ENCODE measurements at places on chromosomes 4 and X.

DNA sequence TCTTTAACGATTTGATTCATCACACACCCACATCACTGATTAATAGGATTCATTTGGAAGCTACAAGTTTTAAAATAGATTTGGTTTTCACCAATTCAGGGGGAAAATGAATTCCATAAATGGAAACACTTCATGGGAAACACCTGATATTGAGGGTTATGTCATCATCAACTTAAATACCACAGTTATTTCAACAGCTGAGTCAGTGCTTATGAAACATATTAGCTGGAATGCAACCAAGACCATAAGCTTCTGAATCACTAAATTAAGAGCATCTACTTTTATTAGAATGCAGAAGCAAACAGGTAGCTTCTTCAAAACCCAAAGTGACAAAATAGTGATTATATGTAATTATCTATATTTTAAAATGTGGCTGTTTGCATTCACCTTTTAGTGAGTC lies 207.8 kb upstream of the DCAF8L1 start:
- no peak overlapping the region for H3K4me3 ChIP-seq
- DNase-seq: no peak
- H3K36me3 ChIP-seq: no peaks in the 10 kb centered on the region
- no peaks in the 10 kb centered on the region for H3K27me3 ChIP-seq
- H3K4me1 ChIP-seq: no peaks in the 10 kb centered on the region
- H3K27ac ChIP-seq: no peak overlapping the region

DNA sequence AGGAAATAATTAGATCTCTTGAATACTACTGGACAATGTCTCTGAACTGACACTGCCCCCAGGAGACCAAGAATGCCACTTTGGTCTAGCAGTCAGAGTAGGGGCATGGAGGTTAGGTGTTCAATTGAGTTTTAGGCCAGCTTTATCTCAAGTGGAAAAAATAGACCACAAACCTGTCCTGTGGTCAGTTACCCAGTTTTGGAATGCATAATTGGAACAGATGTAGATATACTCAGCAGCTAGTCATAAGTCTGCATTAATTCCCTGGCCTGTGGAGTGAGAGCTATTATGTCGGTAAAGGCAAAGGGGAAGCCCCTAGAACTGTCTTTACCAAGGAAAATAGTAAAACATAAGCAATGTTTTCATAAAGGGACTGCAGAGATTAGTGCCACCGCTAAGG lies 587.7 kb downstream of the GLUD2 start:
- no peaks in the 10 kb centered on the region for H3K36me3 ChIP-seq
- DNase-seq: no peak
- H3K4me1 ChIP-seq: no peaks in the 10 kb centered on the region
- no peak overlapping the region for H3K27ac ChIP-seq
- no peaks in the 10 kb centered on the region for H3K27me3 ChIP-seq

DNA sequence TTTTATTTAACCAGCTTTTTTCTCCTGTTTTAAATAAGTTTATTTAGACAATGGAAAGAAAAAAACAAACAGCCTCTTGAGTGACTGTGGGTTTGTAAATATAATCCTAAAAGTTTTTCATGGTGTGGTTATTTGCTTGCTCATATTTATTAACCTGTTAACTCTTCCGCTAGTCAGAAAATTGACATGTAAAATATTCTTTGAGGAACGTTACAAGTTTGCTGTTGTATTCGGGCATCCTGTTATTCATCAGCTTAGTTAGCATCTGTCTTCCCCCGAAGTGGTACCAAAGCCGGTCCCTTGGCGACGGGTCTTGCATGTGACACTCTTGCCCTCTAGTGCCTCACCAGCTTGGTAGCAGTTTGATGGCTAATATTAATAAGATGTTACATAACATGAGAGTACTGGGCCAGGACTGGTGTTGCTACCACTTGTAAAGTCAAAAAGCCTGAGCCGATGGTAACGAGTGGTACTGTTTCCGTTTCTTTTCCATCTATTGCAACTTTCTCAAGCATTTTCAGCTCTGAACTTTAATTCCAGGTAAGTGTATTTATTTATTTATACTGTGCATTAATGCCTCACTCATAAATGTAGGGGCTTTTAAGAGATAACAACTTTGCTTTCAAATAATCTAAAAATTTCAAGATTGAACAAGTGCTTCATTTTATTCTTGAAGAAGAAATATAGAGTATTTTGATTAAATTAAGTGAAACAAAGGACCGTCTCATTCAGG lies at the start of gene NDST3:
NDST3 (plus strand) TSS at position 434 of the 733 bp plus-strand sequence. CDS start 19,425 bp downstream, outside the sequence.
- peak within 1 kb of the TSS; percentile 21 for H3K4me3 ChIP-seq
- peaks cover 2% of the 10 kb centered on the region for H3K4me1 ChIP-seq
- H3K27me3 ChIP-seq: no peaks in the 10 kb centered on the region
- peak; percentile 16 for DNase-seq
- H3K36me3 ChIP-seq: no peaks in the 10 kb centered on the region

GRCh38 chrX:50093625-50094024 lies 107.2 kb downstream of the AKAP4 start:
- H3K27me3 ChIP-seq: no peaks in the 10 kb centered on the region
- H3K27ac ChIP-seq: no peak overlapping the region
- H3K4me1 ChIP-seq: no peaks in the 10 kb centered on the region
- no peak for DNase-seq
- no peaks in the 10 kb centered on the region for H3K36me3 ChIP-seq
- no peak overlapping the region for H3K4me3 ChIP-seq

DNA sequence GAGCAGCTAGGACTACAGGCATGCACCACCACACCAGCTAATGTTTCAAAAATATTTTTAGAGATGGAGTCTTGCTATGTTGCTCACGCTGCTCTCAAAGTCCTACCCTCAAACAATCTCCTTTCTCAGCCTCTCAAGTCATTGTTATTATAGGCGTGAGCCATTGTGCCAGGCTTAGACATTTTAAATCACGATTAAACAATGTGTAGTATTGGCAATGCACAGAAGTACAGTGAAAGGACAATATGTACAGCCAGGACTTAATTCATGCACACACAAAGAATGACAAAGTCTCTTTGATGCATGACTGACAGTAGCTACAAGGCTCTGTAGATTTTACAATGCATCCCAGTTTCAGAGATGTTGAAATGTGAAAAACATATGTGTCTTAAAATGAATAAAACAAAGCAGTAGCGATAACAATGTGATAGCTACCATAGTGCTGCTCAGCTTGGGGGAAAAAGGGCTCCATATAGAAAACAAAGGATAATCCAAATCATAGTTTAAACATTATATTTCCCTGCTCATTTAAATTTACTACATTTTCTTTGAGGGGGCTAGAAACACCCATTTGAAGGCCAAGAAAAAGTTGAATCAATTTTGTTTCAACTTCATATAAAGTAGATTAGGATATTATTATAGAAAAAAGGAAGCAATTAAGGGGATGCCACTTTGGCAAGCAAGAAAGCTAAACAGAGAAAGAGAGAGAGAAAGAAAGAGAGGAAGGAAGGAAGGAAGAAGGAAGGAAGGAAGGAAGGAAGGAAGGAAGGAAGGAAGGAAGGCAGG lies 272.4 kb upstream of the SMIM31 start:
- no peaks in the 10 kb centered on the region for H3K36me3 ChIP-seq
- H3K4me1 ChIP-seq: no peaks in the 10 kb centered on the region
- H3K27me3 ChIP-seq: no peaks in the 10 kb centered on the region
- no peak for DNase-seq
- no peak overlapping the region for H3K4me3 ChIP-seq

GRCh38 chr4:51906167-51906958 lies 63.4 kb downstream of the DCUN1D4 start:
- no peak overlapping the region for H3K27ac ChIP-seq
- H3K36me3 ChIP-seq: no peaks in the 10 kb centered on the region
- H3K4me3 ChIP-seq: no peak overlapping the region
- DNase-seq: no peak
- no peaks in the 10 kb centered on the region for H3K27me3 ChIP-seq

DNA sequence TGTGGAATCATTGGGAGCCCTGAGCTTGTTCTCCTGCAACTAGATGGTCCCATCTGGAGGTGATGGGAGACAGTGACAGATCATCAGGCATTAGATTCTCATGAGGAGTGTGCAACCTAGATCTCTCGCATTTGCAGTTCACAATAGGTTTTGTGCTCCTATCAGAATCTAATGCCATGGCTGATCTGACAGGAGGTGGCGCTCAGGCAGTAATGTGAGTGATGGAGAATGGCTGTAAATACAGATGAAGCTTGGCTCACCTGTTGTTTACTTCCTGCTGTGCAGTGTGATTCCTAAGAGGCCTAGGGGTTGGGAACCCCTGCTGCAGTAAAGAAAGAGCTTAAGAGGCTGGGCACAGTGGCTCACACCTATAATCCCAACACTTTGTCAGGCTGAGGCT lies 42.2 kb upstream of the PUDP start:
- no peaks in the 10 kb centered on the region for H3K27me3 ChIP-seq
- H3K4me3 ChIP-seq: no peak overlapping the region
- H3K27ac ChIP-seq: no peak overlapping the region
- no peak for DNase-seq
- no peaks in the 10 kb centered on the region for H3K4me1 ChIP-seq

- H3K4me3 ChIP-seq: no peak overlapping the region
- no peak overlapping the region for H3K27ac ChIP-seq
- H3K27me3 ChIP-seq: no peaks in the 10 kb centered on the region
- DNase-seq: no peak
- H3K4me1 ChIP-seq: no peaks in the 10 kb centered on the region
- no peaks in the 10 kb centered on the region for H3K36me3 ChIP-seq
Measured at GRCh38 chrX:88425739-88426138, 321.3 kb upstream of the CPXCR1 start.
